ENCODE measurements at places on chromosomes 1 and 21. TPM values are rescaled to one million over a fixed set of nuclear protein-coding genes. Genes with fewer than 3 reads are reported as not detected.
A peak's percentile ranks its signal among the peaks of the same experiment; 100 is the strongest.

Gene OR2M3
- 0.01 TPM for polyA plus RNA-seq

Gene OR2G6
- not detected for polyA plus RNA-seq

Gene S100A4
- 188 TPM for polyA plus RNA-seq

Gene STIL
- 3.4 TPM for polyA plus RNA-seq

Gene IL20
- polyA plus RNA-seq, result not detected

Gene SLC44A5
- polyA plus RNA-seq, result 0.30 TPM

Gene KRTAP20-2
- not detected for polyA plus RNA-seq

Gene GPR61
- polyA plus RNA-seq, result 1.6 TPM

Gene UBQLN4
- 47.5 TPM for polyA plus RNA-seq

Gene AMY2B
- polyA plus RNA-seq, result 20.8 TPM

Gene PAPPA2
- 0.39 TPM for polyA plus RNA-seq

Gene BCL2L15
- 0.59 TPM for polyA plus RNA-seq

Gene S100A7
- not detected for polyA plus RNA-seq

DNA sequence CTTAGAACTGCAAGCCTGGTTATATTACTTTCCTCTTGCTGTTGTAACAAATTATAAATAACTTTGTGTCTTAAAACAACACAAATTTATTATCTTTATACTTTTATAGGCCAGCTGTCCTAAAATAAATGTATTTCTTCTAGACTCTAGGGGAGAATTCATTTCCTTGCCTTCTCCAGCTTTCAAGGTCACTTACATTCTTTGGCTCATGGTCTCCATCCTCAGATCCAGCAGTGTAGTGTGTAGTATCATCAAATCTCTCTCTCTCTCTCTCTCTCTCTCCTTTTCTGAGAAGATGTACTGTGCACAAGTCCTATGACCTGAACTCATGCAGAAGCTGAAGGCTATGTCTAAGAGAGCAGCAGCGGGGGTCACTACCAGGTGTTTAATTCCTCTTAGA, 1510.6 kb downstream of the MRPL39 start:
- DNase-seq, result no peak

- DNase-seq, result no peak
Observed at GRCh38 chr1:208874915-208875314, 630.7 kb upstream of the PLXNA2 start.

DNA sequence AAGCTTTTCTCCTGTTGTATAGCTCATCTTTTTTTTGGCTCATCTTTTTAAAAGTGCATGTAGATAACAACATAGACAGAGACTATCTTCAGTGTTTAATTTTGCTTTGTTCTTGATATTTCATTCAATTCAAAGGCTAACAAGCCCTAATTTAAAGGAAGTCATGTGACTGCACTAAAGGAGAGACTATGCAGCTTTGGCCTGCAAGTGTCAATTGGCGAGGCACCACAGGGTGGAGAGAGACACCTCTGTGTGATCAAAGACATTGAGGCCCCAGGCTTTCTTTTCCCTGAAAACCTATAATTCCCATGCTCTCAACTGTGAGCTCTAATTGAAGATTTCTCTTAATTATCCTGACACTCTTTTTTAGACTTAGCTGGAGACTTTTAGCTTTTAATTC, 53.6 kb downstream of the CHODL start:
- DNase-seq, result no peak

DNA sequence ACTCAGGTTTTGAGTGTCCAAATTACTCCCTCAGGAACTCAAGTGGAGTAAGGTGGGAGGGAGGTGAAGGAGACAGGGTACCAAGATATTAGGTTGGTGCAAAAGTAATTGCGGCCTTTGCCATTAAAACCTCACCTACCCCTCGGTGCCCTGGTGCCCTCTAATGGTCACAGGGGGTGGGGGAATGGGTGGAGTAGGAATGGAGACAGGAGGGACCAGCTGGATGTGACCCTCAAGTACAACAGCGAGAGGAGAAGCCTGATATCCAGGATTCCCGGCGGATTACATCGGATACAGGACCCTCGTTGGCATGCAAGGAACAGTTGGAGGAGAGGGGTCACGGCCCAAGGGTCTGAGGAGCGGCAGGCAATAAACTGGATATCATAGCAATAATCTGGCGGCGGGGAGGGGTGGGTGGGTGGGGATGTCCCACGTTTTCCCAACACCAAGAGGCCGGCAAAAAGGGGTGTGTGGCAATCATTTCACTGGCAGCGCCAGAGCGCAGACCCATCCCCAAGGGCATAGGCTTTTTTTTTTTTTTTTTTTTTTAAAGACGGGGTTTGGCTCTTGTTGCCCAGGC, 4.3 kb upstream of the ZBTB7B start:
- DNase-seq, result no peak

DNA sequence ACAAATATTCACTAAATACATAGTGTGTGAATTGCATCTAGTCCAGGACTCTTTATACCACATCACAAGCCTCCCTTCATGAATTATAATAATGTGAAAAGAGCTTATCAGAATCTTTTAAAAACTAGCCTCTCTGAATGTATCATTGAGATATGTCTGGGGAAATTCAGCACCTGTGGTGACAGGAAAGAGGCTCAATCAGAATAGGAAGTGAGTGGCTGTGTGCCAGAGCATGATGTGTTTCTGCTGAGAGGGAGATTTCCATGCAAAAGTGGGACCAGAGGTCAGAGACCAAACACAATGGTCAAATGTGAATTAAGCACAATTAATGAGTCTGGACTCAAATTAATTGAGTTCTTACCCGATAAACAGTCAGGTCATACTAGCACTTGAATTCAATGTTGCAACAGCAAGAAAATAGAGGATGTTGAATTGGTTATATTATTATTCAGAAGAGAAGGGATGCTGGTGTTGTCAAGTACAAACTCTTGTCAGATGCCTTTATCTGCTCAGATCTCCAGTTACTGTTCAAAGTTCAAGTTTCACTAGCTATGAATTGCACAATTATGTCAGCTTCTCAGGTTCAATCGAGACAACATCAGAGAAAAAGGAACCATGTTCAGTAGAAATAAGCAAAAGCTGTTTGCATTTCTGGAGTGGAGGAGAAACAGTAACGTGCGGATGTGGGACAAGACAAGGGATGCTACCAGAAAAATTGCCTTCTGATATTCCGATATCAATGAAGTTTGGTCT, 226.2 kb downstream of the ZNF326 start:
- DNase-seq, result no peak

- DNase-seq, result peak; percentile 86
Observed at GRCh38 chr1:115261496-115261895, 76.6 kb downstream of the NGF start.

- no peak for DNase-seq
Observed at GRCh38 chr21:32442566-32443318, 30.2 kb downstream of the EVA1C start.

DNA sequence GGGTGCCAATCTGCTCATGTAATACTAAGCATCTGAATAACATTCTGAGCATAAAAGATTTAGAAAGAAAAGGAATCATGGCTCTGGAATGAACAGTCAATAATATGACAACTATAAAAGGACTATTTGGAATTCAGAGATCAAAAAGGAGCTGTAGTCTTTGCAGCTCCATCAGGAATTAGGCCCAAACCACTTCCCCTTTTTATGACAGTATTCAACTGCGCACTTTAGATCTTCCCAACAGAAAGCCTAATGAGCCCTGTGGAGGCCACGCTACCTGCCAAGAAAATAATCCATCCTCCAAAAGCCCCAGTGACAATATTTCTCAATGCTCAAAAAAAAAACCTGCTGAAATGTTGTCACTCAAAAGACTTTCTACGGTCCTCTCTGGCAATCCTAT, 163.2 kb downstream of the SNX7 start:
- DNase-seq, result no peak

- no peak for DNase-seq
Observed at GRCh38 chr1:8015036-8015808, 10.9 kb downstream of the ERRFI1 start.

GRCh38 chr1:230072296-230072695, 5.3 kb downstream of the GALNT2 start:
- no peak for DNase-seq

GRCh38 chr1:173997791-173998190, 24.4 kb downstream of the RC3H1 start:
- no peak for DNase-seq

DNA sequence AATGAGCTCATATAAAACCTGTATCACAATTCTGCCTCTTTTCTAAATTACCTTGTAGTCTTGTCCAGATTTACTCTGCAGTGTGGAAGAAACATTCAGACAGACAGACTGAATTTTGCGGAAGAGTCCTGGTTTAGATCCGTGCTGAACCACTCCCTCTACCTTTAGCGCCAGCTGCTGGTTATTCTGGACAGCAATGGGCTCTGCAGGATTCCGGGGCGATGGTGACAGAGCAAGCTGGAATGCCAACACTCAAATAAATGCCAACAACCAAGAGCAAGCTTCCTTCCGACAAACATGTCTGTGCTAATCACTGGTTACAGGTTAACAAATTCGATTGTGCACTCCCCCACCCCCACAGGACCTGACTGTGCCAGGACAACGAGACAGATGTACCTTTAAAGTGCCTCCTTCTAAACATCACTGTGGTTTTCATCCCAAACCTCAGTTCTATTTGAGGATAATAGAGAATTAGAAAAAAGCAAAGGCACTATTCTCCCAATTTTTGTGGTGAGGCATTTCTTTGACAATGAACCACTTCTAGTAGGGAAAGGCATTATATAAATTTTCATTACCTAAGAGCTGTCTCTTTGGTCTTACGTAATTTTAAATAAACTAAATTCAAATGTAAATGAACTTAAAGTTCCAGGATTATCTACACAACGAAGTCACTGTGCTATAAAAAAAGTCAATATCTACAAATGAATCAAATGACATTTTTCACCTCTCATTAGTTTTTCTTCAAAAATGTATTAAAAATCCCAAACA, 90.4 kb downstream of the INTS7 start:
- DNase-seq, result no peak

- no peak for DNase-seq
Observed at GRCh38 chr21:42740405-42740909, 87.0 kb downstream of the PDE9A start.

- DNase-seq, result no peak
Observed at GRCh38 chr1:104884939-104885338, 1135.2 kb downstream of the AMY1C start.

- no peak for DNase-seq
Observed at GRCh38 chr1:60160141-60160540, 86.6 kb upstream of the C1orf87 start.

DNA sequence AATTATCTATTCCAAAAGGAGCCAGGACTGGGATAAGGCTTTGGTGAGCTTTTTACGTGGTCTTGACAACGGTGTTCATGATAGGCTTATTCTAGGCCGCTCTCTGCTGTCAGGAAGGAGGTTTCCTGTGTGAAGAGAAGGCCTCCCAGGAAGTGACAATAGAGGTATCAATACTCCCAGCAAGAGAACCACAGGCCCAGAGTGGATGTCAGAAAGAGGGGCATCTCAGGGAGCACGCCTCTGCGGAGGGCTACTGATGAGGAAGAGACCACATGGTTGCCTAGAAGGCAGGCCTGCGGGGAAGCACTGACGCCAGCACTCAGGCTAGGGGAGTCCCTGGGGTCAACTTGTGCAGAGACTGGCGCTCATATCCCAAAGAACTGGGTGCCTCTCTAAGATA, 60.4 kb downstream of the ITPKB start:
- DNase-seq, result no peak

DNA sequence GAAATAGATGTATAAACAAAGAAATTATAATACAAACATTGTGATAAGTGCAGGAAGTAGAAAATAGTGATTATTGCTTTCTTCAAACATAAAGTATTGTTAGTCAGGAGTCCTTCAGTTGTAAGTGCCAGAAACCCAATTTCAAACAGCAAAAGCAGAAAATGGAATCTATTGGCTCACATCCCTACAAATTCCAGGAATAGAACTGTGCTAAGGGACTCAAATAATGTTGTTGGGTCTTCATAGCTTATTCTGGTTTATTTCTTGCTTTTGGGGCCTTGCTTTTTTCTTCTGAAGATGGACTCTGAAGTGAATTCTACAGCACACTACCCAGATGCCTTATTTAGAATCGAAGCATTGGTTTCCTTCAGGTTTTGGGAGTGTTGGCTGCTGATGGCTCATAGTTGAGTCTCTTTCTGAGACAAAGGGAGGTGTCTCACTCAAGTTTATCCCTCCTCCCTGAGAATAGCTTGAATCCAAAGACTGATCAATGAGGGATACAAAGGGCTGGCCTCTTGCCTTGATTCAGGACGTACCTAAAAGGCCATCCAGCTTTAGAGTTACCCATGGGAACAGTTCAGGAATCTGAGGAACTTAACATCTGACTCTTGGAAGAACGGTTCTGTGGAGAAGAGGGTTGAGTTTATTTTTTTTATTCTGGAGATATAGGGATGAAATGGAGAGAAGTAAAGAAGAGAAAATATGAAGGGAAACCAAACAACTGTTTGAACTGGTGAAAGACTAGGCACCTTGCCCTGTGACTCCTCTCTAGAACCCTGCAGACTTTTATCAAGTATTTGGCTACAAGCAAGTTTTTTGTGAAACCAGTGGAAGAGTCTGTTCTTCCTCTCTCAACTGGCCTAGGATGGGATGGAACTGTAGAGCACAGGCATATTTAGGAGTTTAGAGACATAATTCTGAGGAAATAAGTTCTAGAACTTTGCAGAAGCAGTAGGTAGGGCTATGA, 39.0 kb upstream of the ATG4C start:
- no peak for DNase-seq

GRCh38 chr1:206703661-206704060, 19.0 kb downstream of the MAPKAPK2 start:
- DNase-seq, result no peak

- DNase-seq, result no peak
Observed at GRCh38 chr1:34898330-34898761, 31.1 kb downstream of the DLGAP3 start.

DNA sequence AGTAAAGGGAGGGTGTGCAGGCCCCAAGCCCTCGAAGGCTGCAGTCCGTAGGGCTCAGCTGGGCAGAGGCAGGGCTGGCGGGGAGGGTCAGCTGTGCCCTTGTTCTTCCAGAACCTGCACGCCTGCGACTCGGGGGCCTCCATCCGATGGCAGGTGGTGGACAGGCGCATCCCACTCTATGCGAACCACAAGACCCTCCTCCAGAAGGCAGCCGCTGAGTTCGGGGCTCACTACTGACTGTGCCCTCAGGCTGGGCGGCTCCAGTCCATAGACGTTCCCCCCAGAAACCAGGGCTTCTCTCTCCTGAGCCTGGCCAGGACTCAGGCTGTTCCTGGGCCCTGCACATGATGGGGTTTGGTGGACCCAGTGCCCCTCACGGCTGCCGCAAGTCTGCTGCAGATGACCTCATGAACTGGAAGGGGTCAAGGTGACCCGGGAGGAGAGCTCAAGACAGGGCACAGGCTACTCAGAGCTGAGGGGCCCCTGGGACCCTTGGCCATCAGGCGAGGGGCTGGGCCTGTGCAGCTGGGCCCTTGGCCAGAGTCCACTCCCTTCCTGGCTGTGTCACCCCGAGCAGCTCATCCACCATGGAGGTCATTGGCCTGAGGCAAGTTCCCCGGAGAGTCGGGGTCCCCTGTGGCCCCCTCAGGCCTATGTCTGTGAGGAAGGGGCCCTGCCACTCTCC, 13.6 kb upstream of the LRRC3 start:
- DNase-seq, result no peak

DNA sequence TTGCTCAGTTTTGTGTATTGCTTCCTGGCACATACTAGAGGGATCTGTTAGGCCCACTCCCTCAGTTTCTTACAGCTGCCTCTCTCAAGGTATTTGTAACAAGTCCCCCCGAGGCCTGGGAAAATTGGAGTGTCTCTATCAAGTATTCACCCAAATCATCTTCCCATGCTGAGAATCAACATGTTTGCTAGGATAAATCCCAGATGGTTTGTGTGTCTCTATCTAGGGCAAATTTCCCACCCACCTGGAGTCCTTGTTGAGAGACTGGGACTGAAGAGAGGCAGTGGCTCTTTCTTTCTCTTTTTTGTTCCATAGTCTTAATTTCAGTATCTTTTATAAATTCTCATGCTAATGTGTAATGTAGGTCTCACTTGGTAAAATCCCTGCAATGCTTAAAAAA, 58.0 kb downstream of the OLFM3 start:
- no peak for DNase-seq

- no peak for DNase-seq
Observed at GRCh38 chr1:87684713-87685205, 356.1 kb downstream of the LMO4 start.

Measured in forelimb muscle (tissue), 1 donor.